ENCODE measurements at places on chromosomes 3 and 15. TPM values are rescaled to one million over a fixed set of nuclear protein-coding genes. Genes with fewer than 3 reads are reported as not detected.

The CASR gene
- 0.16 TPM for total RNA-seq

The TAMM41 gene
- total RNA-seq: 12.7 TPM

The LRRN1 gene
- total RNA-seq: 0.24 TPM

The C2CD4A gene
- total RNA-seq: 3.7 TPM

The UBP1 gene
- total RNA-seq: 71.4 TPM

The SPINK8 gene
- total RNA-seq: not detected

The RBP2 gene
- total RNA-seq: 3.1 TPM

The SI gene
- total RNA-seq: 42.4 TPM

The CACNA1D gene
- 17.1 TPM for total RNA-seq

The ZBED2 gene
- total RNA-seq: 0.52 TPM

The ARPP21 gene
- total RNA-seq: not detected

The ARHGAP31 gene
- total RNA-seq: 8.9 TPM

The SERPINI2 gene
- 0.40 TPM for total RNA-seq

The LRRC28 gene
- total RNA-seq: 27.2 TPM

The TOMM70 gene
- 58.1 TPM for total RNA-seq

The BFSP2 gene
- not detected for total RNA-seq

The FAM107A gene
- total RNA-seq: 2.2 TPM
